Stimulated activated CD8-positive, alpha-beta memory T cell treated with anti-CD3 and anti-CD28 coated beads, Interleukin-12 subunit alpha, Interleukin-12 subunit beta, amount 100 ng/mL, for 1 hour (primary cell): ENCODE measurements at places on chromosomes 1 and 21.

DNA sequence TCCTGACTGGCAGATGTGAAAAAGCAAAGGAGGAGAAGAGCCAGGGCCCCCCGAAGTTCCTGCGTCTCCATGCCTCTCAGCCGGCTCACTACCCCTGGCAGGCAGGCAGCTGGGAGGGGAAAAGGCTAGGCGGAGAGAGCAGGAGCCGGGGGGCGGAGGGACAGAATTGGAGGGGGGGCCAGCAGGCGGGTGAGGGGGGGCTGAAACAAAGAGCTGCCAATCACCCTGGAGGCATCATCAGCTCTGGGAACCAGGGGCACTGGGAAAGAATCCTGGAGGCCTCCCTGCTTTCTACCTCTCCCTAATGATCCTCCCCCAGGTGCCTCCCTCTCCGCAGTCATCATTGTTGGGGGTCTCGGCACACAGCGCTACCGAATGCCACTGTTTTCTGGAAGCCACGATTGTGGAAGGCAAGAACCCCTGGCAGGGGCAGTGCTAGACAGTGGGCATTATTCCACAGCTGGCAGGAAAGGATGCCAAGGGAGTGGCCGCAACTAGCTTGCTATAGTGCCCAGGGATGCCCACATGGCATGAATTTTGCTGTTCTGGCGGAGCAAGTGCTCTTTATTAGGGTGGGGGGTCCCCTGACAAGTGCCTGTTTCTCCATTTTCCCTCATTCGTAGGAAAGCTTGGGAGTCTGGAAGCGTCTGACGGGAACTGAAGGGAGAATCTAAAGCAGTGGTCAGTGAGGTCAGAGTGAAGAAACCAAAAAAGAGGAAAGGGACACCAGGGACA is at the start of gene THBS3:
Gene THBS3 (minus strand): TSS at position 92 of the 735 bp plus-strand sequence. CDS start 21 bp downstream, at position 71.
- DNase-seq, result no peak

DNA sequence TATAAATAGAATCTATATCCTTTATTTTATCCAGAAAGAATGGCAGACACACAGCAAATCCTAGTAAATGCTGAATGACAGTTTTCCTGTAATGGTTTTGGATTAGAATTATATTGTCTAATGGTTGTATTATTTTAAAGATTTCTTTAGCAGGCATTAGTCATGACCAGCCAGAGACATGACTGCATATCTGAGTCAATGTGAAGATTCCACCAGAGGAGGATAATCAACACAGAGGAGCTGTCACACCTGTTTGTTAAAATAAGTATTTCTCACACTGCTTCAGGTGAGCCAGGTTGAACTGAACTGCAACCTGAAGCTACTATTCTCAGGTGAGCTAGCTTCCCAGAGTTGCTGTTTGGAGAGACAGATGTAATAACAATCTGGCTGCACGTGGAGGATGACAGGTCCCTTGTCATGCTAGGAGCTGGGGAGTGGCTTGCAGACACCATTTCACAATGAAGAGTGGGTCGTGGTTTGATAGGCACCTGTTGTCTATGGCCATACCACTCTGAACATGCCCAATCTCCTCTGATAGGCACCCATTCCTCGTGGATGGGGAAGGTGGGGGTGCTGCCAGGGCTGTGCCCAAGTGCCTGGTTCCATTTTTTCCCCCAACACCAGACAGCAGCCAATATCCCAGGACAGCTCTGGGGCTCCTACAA is 94.3 kb downstream of the KCNJ6 start:
- DNase-seq, result no peak

- no peak for DNase-seq
Observed at GRCh38 chr1:207333009-207333600, 11.6 kb downstream of the CD55 start.

- DNase-seq, result no peak
Observed at GRCh38 chr1:231107600-231108326, 54.1 kb upstream of the TRIM67 start.

GRCh38 chr1:214934045-214934444 is 148.5 kb upstream of the KCNK2 start:
- DNase-seq, result no peak

DNA sequence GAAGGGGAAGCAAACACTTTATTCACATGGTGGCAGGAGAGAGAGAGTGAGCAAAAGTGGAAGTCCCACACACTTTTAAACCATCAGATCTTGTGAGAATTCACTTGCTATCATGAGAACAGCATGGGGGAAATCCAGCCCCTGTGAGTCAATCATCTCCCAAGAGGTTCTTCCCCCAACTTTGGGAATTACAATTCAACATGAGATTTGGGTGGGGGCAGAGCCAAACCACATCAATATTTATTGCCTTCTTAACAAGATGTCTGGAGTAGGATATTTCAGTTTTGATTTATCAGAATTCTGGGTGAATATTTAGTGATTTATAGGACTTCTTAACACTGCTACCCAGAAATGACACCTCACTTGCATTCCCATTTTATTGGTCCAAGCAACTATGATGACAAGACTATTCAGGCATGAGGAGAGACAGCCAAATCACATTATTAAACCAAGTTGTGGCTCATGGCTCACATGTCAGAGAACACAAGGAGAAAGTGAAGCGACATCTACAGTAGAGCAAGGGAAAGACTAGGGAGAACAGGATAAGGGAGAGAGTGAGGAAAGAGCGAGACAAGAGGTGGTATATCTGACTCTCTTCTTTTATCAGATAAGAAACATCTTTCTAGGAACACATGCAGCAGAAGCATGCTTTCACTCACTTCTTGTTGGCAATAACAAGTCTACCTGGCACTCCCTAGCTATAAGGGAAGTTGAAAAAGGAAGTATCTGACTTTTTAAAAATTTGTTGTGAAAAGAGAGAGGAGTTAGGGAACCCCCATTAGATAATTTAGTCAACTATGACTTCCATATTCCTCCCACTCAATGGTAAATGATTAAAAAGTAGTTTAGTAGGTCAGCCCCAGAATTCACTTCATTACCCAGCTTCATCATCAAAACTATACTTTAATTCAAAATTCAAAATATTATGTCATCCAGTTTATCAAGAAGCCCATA is 36.6 kb upstream of the PTPRC start:
- DNase-seq, result no peak

DNA sequence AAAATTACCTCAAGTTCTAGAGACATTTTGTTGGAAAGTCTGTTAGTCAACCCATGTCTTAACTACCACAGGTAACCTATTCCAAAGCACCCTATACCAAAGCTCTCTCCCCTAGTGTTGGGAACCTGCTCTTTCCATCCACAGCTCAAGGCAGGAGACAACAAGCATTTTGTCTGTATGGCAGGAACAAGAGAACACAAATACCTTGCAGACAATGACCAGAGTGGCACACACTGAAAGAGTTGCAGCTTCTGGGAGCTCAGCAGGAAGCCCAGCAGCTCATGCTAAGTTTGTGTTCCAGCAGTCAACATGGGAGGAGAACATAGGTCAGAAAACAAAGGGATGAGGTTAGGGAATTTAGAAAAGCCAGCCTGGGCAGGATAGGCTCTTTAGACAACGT is 300.8 kb downstream of the HHIPL2 start:
- no peak for DNase-seq

- no peak for DNase-seq
Observed at GRCh38 chr1:6538956-6539355, 15.4 kb downstream of the NOL9 start.

DNA sequence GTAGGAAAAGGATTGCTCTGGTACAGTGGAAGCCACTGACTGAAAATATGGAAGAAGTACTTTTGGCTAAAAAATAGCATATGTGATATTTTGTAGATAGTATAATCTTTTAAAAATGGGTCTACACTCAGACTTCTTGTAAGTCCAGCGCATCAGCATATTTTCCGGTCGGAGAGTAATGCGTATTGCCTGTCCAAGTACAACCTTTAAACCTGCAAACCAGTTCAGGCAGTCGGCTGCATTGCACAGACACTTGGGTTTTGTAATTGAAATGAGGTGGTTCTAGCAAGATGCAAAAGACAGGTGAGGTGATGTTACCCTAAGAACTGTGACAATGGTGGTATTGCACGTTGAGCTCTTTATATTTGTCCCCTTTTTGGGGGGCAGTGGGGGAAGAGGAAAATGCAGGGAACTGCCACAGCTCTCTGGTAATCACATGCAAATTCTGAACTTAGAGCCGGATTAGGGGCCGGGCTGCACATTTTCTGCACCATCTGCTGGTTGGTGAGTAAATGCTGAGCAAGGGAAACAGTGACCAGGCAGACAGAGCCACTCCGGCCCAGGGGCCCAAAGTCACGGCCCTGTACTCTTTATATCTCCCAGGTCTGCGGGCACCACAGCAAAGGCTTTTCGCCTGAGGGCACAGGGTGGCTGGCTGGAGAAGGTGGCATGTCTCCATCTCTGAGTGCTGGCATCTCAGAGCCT is 2.3 kb downstream of the GPR137B start:
- no peak for DNase-seq

DNA sequence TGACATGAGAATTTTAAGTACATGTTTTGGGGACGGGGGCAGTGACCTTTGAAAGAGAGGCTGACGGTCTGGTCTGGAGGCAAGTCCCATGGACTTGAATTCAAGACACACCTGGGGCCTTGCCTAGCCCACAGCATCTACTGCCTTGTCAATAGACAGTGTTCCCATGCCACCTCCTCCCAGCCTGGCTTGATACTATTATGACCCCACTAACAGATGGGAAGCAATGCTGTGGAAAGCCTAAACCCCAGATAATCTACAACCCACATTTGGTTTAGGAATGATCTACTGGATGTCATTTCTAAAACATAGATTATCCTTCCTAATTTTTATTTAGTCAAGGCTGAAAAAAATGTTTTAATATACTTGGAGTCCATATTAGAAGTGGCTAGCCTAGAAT is 17.8 kb upstream of the NFASC start:
- no peak for DNase-seq

GRCh38 chr21:45982758-45983648 is 1.4 kb downstream of the COL6A1 start:
- DNase-seq, result no peak

- no peak for DNase-seq
Observed at GRCh38 chr1:154384650-154385489, 20.3 kb upstream of the IL6R start.

GRCh38 chr1:236812334-236813030 is 17.4 kb downstream of the MTR start:
- no peak for DNase-seq

DNA sequence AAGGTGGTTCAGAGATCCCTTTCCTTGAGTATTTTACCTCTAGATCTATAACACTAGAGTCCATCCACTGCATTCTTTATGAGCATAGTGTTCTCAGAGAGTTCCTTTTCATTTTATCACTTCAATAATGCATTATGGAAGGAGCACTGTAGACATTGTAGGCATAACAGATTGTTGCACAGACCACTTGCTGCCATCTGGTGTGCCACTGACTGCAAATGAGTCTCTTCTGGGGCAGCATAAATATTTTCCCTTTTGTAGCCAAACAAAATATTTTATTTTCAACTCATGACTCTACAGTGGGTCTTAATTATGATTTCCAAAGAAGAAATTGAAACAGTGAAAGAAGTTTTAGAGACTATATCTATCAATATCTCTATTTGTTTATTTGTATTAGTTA is 290.4 kb downstream of the OLFM3 start:
- no peak for DNase-seq

DNA sequence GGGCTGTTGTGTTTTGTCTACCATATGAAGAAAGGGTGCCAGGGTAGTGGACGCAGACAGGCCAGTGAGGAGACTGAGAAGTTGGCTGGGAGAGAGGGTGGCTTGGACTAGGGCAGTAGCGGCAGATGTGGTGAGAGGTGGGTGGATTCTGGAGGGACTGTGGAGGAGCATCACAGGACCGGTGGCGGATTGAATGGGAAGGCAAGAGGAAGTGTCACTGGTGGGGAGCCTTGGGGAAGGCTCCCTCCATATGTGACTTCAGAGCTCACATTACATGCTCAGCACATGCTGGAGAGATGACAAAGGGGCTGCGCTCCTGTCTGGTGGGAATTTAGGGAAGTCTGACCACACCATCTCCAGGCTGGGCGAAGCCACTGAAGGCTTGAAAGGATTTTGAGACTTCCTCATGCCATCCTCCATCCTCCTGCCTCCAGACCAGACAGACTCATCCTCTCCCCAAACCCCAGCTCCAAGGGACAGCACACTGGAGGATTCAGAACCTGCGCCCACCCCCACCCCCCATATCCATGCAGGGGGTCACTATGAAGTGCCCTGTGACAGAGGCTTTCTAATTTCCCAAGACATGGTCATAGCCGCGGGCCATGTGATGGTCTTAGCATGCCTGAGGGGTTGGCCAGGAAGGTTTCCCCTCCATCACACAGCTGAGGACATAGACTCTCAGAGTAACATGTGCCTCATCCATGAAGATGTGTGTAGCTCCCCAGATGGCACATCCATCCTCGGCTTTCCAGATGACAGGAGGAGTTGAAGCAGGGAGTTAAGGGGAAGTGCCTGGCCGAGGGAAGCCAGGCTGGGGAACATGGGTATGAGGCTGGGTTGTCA is 138.8 kb upstream of the WNT4 start:
- no peak for DNase-seq

- DNase-seq, result peak; percentile 56
Observed at GRCh38 chr1:26145041-26145959, 13.6 kb upstream of the FAM110D start.

- DNase-seq, result no peak
Observed at GRCh38 chr1:45348609-45348965, 8.3 kb upstream of the MUTYH start.

- DNase-seq, result no peak
Observed at GRCh38 chr1:212553676-212554075, 54.9 kb upstream of the ATF3 start.

DNA sequence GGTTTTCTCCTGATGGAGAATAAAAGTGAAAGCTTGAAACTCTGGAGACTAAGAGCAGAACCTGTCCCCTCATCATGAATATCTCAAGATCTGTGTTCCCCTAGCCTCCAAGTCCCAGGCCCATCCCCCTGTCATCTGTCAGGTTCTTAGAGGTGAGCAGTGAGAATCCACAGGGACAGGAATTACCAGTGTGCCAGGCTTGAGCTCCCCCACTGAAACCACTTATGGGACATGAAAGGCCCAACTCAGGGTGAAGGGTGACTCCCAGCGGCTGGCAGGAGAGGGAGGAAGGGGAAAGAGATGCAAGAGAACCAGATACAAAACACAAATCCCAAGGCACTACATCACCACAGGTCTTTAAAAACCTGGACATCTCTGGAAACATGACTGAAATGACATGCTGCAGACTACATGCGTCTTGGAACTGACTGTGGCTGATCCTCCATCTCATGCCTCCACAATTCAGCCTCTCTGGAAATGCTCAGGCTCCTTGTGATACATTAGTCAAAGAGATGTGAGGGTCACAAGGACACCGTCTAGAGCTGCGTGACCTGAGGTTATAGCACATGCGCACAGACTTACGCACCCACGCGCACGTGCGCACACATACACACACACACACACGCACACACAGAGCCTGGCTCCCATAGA is 6.8 kb upstream of the LY9 start:
- no peak for DNase-seq

GRCh38 chr1:248670003-248670402 is 14.7 kb upstream of the OR2T27 start:
- no peak for DNase-seq
